ENCODE measurements at places on chromosomes 5 and 9. TPM values are rescaled to one million over a fixed set of nuclear protein-coding genes. Genes with fewer than 3 reads are reported as not detected.

The AMACR gene
- total RNA-seq = 196 TPM

The HTR4 gene
- not detected for total RNA-seq

The THBS4 gene
- not detected for total RNA-seq

The INSL4 gene
- not detected for total RNA-seq

The PALM2AKAP2 gene
- 0.54 TPM for total RNA-seq

The BTNL3 gene
- total RNA-seq = 0.14 TPM

The PCDHB6 gene
- not detected for total RNA-seq

The TBCA gene
- total RNA-seq = 330 TPM

The THG1L gene
- total RNA-seq = 19.8 TPM

The FAXDC2 gene
- 0.95 TPM for total RNA-seq

The KCNV2 gene
- total RNA-seq = not detected

The GDF9 gene
- total RNA-seq = 0.59 TPM

The DOCK8 gene
- total RNA-seq = 15.2 TPM

The ARID3C gene
- not detected for total RNA-seq

The GPR151 gene
- total RNA-seq = not detected

The INSL6 gene
- not detected for total RNA-seq

The FOXD4L5 gene
- 0.25 TPM for total RNA-seq

The VCAN gene
- 34.1 TPM for total RNA-seq

The SPINK6 gene
- total RNA-seq = not detected

The GOLM1 gene
- total RNA-seq = 60.0 TPM

The GLRA1 gene
- total RNA-seq = not detected

The ADAMTS16 gene
- total RNA-seq = not detected

The NUDT2 gene
- 15.0 TPM for total RNA-seq

The ADAMTSL2 gene
- total RNA-seq = 0.68 TPM

The MYMK gene
- total RNA-seq = not detected

The WDR55 gene
- total RNA-seq = 38.8 TPM

The SLC34A3 gene
- 0.19 TPM for total RNA-seq

The WDR38 gene
- not detected for total RNA-seq

The DBN1 gene
- 139 TPM for total RNA-seq

The BSPRY gene
- total RNA-seq = 14.7 TPM

The LHFPL2 gene
- total RNA-seq = 49.7 TPM

The INSYN2B gene
- total RNA-seq = not detected

The TMEM171 gene
- total RNA-seq = 0.86 TPM

The SPACA9 gene
- total RNA-seq = 0.64 TPM

The GABRP gene
- 8.8 TPM for total RNA-seq

The NUTM2F gene
- not detected for total RNA-seq

The PITX1 gene
- 117 TPM for total RNA-seq

Measured in Caco-2 (cell line).